Right lung (tissue), 10 donors: ENCODE measurements at places on chromosomes 7 and 10.
A peak's percentile ranks its signal among the peaks of the same experiment; 100 is the strongest.

- no peak for DNase-seq
Measured at GRCh38 chr7:143512488-143513340, 35.0 kb downstream of the TAS2R41 start.

GRCh38 chr10:86726677-86726999 is 29.8 kb upstream of the BMPR1A start:
- no peak for DNase-seq

GRCh38 chr7:80359476-80359875 is 152.4 kb downstream of the GNAT3 start:
- DNase-seq: no peak

GRCh38 chr7:45624392-45624760 is 50.2 kb downstream of the ADCY1 start:
- no peak for DNase-seq

- no peak for DNase-seq
Measured at GRCh38 chr10:33684211-33684611, 349.7 kb upstream of the NRP1 start.

- no peak for DNase-seq
Measured at GRCh38 chr10:23198610-23198939, 6.5 kb downstream of the PTF1A start.

- DNase-seq: no peak
Measured at GRCh38 chr7:80087051-80087770, 47.4 kb upstream of the GNAI1 start.

DNA sequence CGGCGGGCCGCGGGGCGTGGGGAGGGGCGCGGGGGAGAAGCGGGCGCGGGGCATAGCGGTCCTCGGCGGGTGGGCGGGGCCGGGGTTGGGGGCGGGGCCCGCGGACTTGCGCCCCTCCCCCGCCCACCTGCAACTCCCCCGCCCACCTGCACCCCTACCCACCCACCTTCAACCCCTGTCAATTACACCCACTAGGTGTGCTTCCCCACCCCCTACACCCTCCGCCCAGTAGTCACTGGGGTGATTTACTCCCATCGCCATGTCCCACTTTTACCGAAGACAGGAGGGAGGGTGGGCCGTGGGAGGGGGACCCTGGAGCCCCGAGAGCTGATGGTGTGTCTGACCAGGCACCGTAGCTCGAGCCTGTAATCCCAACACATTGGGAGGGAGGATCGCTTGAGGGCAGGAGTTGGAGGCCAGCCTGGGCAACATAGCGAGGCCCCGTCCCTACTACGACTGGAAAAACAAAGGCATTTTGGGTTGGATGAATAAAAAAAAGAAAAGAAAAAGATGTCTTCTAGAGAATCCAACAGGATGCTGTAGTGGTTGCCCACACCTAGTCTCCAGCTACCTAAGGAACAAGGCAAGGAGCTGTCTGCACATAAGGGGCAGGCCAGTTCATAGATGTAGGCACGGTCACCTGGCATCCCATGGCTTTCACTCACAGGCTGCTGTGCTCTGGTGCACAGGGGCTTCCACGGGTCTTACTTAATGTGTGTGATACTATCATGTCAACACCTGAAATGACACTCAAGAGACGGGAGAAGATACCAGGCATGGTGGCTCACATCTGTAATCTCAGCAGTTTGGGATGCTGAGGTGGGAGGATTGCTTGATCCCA is 761 bp downstream of the KCTD7 start:
- no peak for DNase-seq

DNA sequence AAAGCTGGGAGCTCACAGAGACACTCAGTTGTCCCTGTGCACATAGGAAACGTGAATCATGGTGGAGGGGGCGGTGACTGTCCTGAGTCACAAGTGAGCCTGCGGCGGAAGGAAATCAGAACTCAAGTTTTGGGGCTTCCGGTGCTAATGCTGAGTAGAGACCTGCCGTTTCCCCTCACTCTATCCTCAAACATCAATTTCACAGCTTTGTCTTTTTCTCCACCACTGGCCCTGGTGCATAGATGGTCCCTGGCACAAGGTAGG is 21.9 kb downstream of the ADCYAP1R1 start:
- DNase-seq: no peak

DNA sequence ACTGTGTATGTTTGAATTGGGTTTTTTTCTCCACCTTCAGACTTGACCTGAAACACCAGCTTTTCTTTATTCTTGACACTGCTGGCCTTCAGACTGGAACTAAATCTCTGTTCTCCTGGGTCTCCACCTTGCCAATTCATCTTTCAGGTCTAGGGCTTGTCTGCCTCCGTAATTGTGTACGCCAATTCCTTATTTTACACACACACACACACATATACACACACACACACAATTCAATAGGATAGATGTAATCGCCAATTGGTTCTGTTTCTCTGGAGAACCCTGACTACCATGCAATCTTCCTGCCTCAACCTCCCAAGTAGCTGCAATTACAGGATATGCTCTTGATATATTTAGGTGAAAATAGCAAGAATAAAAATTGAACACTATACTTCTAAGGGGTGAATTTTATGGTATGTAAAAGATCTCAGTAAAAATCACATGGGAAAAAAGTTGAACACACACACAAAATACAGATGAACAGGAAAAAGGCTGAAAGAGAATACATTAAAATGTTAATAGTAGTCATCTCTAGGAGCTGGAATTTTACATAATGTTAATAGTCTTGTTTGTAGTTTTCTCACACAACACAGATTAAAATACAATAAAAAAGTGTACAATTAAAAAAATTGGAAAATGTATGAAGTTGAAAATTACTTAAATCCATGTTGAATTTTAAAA is 6.6 kb upstream of the VCL start:
- DNase-seq: no peak

- DNase-seq: no peak
Measured at GRCh38 chr10:92813979-92814378, 34.3 kb upstream of the EXOC6 start.

GRCh38 chr10:11074536-11075267 is 57.0 kb downstream of the CELF2 start:
- DNase-seq: no peak

GRCh38 chr10:60871215-60871614 is 72.8 kb downstream of the RHOBTB1 start:
- no peak for DNase-seq

DNA sequence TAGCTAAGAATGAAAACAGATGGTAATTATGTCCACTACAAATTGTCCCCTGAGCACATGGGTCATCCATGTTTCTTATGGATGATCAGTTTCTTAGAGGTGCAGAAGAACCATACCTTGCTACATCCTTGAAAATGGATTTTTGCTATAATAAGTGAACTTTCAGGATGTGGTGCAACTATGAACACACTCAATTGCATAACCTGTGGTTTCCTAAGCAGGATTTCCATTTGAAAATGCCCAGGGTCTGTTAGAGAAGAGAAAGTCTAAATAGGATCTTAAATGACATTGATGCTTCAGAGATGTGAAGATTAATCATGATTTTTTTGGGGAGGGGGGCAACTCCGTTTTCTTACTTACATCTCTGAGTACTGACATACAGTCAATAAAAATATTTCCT is 39.6 kb upstream of the CACNB2 start:
- no peak for DNase-seq

GRCh38 chr7:112116894-112117293 is 89.3 kb downstream of the DOCK4 start:
- DNase-seq: no peak

DNA sequence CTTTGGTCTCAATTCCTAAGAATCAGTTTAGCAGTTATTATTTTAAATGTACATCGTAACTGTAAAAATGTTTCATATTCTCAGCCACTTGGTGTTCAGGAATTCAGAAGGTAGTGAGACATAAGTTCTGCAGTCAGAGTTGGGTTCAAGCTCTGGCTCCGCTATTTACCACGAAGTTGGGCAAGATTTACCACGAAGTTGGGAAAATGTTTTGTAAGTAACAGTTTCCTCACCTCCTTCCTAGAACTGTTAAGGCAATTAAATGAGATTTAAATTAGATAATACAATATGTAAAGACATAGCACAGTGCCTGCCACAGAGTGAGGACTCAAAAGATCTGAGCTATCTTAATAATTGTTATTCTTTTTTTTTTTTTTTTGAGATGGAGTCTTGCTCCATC is 16.3 kb upstream of the ABLIM1 start:
- DNase-seq: no peak

GRCh38 chr7:43785420-43785819 is 26.9 kb downstream of the BLVRA start:
- DNase-seq: no peak

DNA sequence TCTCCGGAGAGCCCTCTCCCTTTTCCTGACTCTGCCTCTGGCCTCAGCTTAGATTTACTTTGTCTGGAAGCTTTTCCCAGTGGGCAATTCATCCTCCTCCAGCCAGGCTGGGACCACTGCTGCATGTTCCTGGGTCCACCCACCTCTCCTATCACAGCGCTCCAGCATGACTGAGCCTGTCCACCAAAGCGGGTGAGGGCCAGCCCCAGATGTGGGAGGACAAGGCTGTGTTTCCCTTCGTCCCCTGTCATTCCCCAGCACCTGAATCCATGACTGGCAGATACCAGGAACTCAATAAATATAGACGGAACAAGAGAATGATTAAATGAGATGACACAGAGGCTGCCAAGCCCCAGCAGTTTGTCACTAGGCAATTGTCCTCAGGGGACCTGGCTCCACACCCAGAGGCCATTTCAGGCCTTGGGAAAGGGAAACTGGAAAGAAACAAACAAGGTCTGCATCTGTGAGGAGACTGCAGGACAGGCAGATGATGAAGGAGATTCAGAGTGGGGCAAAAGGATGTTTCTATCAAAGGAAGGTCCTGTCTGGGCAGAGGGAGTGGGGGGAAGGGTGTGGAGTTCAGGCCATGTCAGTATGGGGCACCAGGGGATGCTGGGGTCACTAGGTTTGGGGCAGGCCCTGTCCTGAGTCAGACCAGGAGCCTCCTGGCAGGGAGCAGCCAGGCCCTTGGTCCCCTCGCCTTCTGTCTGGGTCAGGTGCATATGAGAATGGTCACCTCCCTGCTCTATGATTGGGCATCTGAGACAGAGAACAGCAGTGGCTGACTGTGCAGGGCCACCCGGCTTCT is 576.4 kb downstream of the GRID1 start:
- DNase-seq: no peak

DNA sequence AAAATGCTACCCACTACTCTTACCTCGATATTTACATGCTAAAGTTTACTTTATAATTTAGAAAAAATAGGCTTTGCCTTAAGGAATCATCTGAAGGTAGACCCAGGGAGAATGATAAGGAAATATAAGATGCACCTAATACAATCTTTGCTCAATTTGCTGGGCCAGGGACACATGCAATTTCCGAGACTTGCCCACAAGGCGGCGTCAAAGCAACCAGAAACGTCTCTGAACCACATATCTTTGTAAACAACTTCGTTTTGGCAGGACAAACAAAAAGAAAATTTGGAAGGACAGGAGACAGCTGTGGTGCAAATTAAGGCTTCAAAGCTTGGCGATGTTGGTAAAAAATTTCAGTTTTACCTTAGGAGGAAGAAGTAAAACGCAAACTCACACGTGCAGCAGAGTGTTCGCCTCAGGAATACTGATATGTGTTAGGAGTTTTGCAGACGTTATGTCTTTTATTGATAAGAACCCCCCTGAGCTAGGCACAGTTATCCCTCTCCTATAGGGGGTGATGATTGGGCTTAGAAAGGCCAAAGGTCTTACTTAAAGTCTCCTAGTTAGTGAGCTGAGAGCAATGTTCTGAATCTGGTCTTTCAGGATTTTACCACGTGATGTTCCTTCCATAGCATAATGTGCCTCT is 134.3 kb downstream of the PRKCQ start:
- DNase-seq: peak; percentile 51

- DNase-seq: no peak
Measured at GRCh38 chr10:2682491-2682890, 384.9 kb upstream of the PFKP start.

DNA sequence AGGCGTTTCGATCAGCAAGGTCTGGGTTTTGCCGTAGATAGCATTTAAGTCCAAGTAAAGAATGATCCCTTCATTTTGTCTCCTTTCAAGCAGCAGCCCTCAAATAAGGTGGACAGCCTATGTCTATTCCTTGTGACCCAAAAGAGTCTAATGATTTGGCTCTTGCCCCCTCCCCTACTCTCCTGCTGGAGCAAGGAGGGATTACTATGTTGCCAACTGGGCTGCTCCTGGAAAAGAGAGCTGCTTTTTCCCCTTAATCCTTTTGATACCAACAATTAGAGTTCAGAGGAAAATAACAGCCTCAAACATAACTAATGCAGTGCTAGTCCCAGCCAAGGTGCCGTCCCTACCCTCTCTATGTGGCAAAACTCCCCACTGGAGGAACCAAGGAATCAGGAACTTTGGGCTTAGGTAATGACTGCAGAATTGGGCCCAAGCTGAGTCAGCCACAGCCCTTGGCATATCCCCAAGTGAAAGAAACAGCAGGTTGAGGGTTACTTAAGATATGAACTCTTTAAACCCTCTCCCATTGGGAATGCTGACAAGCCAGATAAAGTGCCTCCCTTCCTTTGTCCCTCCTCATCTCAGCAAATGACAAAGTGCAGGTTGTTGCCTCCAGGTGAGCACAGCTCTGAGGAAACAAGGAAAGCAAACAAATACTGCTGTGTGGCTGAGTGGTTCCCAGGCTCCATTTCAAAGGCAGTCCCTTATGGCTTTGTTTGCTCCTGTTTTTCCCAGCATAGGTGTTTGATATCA is 643.7 kb downstream of the INHBA start:
- peak; percentile 2 for DNase-seq

GRCh38 chr7:45890125-45890901 is 2.0 kb downstream of the IGFBP1 start:
- DNase-seq: no peak

DNA sequence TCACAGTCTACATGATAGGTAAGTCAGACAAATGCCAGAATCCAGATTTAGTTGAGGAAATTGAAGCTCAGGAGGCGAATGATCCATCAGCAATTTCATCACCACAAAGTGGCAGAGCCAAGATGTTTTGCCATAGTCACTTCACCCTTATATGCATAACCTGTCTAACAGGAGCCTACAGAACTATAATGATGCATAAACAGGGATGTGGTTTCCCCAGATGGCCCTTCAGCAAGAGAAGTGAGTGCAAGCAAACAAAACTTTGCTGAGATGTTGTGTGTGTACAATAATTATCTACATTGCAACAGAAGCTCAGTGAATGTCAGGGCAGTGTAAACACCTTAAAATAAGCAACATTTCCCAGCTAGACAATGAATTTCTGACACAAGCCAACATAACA is 28.6 kb downstream of the PON3 start:
- no peak for DNase-seq

DNA sequence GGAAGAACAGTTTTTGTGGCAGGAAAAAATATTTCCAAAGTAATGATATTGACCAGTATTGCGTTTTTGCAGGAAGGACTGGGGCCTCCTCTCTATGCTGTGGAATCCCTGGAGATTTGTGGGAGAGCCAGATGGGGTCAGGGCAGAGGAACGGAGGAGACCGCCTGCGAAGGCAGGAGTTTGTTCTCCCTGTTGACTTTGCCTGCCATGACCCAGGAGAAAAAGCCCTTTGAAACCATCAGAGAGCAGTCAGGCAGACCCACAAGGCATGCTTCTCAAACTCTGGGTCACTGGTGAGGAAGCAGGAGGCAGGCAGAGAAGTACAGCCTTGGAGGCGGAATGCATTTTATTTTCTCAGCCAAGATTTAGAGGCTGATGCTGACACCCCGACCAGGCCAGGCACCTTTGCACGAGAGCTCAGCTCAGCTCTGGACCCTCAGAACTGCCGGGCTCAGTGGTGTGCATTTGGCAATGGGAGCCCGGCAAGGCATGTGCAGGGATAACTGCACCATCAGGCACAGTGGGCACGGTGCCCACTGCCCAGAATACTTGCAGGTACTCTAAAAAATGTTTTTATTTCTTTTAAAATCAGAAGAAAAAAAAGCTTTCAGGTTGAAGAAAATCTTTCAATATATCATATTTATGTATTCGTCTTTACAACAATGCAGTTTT is 410.4 kb downstream of the RPS24 start:
- no peak for DNase-seq
